Astrocyte of the cerebellum (primary cell): ENCODE measurements at places on chromosomes 2 and 18.

- DNase-seq, result peak; percentile 90
These were observed 148.3 kb upstream of the KLHL14 start for GRCh38 chr18:32920796-32921787.

- DNase-seq, result no peak
These were observed 1265.5 kb upstream of the ACVR2A start for GRCh38 chr2:146579147-146579930.

DNA sequence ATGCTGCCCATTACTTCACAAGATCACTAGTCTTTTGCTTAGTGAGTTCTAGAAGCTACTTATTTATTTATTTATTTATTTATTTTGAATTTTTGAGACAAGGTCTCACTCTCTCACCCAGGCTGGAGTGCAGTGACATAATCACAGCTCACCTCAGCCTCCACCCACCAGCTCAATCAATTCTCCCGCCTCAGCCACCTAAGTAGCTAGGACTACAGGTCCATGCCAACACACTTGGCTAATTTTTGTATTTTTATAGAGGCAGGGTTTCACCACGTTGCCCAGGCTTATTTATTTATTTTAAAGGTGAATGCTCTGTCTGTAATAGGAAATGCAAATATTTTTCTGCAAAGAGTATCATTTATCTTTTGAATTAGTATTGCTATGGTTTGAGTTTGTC, 67.7 kb downstream of the ATAD2B start:
- DNase-seq, result no peak

DNA sequence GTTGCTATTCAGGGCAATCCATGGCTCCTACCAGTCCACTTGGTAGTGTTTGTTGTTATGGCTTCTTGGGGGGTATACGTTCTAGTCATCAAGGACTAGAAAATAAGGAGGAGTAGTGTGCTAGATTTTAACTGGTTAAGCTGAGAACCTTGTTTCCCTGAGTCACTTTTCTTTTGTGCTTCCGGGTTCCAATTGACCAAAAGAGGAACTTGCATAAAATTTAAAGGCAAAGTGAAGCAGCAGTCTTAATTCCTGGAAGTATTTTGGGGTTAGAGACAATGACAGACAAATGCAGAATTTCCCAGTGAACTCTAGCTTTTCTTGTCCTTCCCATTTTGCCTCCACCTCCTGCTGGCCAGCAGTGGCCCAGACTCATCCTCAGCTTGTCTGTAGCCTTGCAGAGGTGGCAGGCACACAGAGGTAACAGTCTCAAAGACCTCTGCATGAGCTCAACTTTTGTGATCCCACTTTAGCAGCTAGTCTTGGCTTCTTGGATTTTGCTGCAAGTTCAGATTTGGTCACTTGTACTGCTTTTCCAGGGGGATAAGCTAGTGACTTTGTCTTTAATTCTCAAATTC, 1105.8 kb upstream of the NXPH2 start:
- no peak for DNase-seq

DNA sequence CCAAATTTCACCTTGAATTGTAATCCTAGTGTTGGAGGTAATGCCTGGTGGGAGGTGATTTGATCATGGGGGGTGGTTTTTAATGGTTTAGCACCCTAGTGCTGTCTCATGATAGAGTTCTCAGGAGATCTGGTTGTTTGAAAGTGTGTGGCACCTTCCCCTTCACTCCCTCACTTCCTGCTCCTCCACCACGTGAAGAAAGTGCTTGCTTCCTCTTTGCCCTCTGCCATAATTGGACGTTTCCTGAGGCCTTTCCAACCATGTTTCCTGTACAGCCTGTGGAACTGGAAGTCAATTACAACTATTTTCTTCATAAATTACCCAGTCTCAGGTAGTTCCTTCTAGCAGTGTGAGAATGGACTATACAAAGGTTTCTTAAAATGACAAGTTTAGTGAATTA, 251.8 kb upstream of the NETO1 start:
- DNase-seq, result no peak

GRCh38 chr2:127515383-127515915, 10.8 kb downstream of the IWS1 start:
- DNase-seq, result no peak

DNA sequence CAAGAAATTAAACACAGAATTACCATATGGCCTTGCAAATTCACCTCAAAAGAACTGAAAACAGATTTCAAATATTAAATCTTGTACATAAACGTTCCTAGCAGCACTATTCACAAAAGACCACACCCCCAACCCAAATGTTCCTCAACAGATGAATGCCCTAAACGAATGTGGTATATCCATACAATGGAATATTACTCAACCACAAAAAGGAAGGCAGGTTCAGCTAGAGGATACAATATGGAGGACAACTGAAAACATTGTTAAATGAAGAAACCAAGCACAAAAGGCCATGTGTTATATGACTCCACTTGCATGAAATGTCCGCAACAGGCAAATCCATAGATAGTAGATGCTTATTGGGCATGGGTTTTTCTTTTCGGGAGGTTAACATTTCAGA, 61.7 kb downstream of the PPP4R1 start:
- DNase-seq, result no peak

DNA sequence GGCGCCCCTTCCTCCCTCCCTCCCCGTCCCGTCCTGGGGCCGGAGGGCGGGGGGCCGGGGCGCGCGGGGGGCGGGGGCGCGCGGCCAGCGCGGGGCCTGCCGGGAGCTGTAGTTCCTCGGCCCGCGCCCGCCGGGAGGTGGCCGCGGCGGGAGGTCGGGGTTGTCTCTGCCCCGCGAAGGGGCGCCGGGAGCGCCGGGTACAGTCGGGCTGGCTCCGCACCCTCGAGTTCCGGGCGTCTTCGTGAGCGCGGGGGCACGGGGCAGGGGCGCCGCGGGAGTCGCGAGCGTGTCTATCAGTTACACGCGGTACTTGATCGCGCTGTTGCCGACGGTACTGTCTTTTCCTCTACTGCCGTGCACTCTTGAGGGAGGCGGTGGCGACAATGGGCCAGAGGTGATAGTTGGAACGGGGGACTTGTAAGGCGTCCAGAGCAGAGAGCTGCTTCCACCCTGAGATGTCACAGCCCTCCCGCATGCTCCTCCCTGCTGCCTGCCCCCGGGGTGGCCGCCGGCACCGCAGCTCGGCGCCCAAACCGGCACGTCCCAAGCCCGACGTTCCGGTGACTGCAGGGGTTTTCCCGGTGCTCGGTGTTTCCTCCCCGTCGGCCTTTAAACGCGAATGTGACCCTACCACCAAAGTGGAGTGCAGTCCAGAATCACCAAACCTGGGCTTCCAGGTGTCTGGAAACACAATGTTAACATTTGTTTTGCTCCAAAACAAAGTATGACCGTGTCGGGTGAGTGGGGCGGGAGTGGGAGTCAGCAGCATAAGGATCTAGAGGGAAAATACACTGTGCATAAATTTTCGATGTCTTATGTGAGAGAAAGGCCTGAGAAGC, at the start of gene PRKD3:
Gene PRKD3 (minus strand): TSS at position 48 of the 839 bp plus-strand sequence. CDS start 8,309 bp downstream, outside the sequence.
- no peak for DNase-seq

GRCh38 chr2:51350100-51350499, 318.2 kb upstream of the NRXN1 start:
- DNase-seq, result no peak

DNA sequence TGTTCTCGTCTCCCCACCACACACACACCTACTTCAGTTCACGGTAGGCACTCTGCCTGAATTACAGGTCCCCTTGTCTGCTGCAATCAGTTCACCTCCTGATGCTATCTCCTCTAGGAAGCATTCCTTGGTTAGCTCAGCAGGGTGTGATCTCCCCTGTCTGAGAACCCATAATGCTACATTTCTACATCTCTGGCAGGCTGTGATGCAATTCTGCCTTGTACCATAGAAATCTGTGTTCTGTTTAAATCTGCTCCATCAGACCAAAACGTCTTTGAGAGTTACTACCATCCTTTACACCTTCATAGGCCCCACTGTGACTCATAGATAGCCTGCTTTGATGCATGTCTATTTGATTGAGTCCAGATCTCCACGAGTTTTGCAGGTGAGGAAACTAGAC, 103.9 kb downstream of the TTC32 start:
- DNase-seq, result no peak

DNA sequence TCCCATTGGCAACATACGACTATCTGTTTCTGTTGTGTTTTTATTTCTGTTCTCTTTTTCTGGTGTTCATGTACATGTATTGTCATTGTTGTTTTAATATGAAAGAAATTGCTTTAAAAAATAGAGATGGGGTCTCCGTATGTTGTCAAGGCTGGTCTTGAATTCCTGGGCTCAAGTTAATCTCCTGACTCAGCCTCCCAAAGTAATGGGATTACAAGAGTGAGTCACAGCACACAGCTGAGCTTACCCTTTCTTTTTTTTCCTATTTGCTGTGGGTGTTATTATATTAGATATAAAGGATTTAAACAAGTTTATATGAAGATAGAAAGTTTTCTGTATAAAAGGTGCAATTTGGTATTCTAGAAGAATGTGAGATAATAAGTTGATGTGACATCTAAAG, 554.6 kb downstream of the DSC3 start:
- DNase-seq, result peak; percentile 16

- no peak for DNase-seq
These were observed 109.6 kb downstream of the GLI2 start for GRCh38 chr2:120845277-120845676.

DNA sequence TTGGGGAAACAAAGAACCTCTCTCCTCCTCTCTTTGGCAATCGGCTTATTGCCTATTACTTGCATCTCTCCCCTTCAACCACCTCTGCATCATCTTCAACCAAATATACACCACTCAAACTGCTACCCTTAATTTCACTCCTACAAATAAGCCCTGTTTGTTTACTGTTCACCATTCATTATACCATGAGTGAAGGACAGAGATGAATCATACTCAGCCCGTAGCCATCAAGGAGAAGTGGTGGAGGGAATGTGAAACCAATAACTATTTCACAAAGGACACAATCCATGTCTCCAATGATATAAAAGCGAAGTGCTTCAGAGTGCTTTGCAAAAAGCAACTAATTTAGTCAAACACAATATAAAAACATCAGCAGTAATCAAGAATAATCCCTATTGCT, 76.8 kb downstream of the CACNB4 start:
- no peak for DNase-seq

DNA sequence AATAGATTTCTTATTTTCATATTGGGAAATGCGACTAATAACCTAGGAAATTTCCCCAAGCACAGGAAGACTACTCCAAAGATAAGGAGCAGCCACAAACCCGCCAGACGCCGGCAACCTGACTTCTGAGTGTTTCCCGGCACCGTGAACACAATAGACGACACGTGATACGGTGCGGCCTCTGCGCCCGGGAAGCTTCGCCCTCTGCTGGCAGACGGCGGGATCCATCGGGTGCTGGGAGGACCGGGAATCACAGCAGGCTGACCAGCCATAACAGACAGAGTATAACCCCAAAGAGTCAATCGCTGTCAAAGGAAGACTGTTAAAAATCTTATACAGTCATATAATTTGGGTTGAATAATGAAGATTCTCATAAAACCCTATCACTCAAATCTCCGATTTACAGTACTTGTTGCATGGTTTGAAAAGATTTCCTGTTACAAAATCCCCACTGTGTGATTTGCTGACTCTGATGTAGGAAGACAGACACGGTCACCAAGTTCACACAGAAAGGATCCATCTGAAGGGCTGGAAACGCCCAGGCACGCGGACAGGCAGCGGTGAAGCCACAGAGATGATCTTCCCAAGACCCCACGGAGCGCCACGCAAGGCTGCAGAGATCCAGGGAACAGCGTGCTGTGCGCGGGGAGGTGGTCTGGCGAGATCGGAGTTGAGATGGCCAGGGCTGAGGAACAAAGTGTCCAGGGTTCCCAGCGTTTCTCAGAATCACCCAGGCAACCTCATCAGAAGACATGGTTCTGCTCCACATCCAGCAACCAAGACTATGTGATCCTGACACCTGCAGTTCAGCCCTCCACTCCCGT, 73.8 kb downstream of the EIPR1 start:
- peak; percentile 68 for DNase-seq

GRCh38 chr18:3970929-3971328, 484.2 kb downstream of the DLGAP1 start:
- no peak for DNase-seq

- no peak for DNase-seq
These were observed 28.9 kb downstream of the TOGARAM2 start for GRCh38 chr2:29009711-29010677.

DNA sequence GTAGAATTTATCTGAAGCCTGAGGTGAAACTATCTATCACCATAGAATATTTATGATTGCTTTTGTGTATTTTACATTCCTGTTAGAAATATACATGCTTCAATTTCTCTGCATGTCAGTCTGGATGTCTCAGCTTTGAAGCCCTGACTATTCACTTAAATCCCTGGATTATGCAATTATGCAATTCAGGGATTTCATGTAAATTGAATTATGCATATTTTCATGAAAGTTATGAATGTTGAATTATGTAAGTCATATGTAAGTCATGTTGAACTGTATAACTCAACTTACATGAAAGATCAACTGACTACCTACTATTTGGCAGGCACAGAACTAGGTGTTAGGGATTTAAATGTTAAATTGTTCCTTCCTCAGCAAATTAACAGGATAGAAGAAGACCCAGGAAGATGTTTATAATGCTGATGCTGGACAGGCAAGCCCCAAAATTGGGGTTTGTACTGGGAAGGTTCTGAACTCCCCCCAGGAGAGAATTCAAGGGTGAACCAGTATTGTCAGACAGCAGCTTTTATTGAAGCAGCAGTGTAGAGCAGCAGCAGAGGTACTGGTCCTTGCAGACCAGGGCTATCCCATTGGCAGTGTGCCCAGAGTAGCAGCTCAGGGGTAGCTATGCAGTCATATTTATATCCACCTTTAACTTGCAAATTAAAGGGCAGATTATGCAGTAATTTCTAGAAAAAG, 236.5 kb downstream of the ZNF804A start:
- DNase-seq, result no peak

DNA sequence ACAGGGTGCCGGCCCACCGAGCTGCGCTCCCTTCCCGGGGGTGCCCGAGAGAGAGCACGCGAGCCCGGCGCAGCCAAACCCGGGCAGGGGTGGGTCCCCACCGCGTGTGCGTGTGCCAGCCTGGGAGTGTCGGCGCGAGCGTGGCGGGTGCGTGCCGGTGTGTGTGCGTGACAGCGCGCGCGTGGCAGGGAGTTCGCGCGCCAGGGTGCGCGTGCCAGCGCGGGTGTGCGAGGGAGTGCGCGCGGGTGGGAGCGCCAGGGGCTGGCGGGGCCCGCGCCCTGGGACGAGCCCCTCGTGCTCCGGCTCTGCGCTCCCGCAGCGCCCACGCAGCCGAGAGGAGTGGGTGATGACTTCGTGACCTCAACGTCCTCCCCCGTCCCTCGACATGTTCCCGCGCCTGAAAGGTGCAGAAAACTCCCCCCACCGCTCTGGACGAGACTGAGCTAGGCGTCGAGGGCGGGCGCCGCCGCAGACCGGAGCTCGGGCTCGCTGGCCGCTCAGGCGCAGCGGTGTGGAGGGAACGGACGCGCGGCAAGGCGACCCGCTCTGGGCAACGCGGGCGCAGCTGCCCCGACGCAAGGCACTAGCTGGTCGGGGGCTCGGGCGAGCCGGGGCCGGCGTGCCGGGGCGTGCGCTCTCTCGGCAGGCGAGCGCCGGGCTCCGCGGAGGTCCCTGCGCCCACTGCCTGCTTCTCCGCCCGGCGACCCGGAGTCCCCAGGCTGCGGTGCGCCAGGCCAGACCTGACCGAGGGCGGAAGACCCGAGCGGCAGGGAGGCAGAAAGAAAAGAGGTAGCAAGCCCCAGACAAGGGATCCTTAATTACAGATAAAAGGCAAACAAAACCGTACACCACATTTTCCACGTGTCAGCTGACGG, 582.8 kb downstream of the ZEB2 start:
- DNase-seq, result no peak

- DNase-seq, result no peak
These were observed 139.6 kb downstream of the TTC32 start for GRCh38 chr2:19762142-19762541.

- no peak for DNase-seq
These were observed 89.9 kb downstream of the MYO5B start for GRCh38 chr18:50105027-50105426.
